A549 treated with Mapracorat at 1 μM for 4 hours (cell line): ENCODE measurements at places on chromosomes 3 and 15. TPM values are rescaled to one million over a fixed set of nuclear protein-coding genes. Genes with fewer than 3 reads are reported as not detected.

Gene GTPBP8
- total RNA-seq: 14.0 to 16.4 TPM (median 15.5 TPM) in 5 replicates

Gene POPDC2
- 0.16 to 0.87 TPM (median 0.49 TPM) in 5 replicates for total RNA-seq

Gene UBA5
- 19.6 to 24.6 TPM (median 22.8 TPM) in 5 replicates for total RNA-seq

Gene LRRIQ4
- not detected in 5 replicates for total RNA-seq

Gene FBXW12
- not detected in 5 replicates for total RNA-seq

Gene SLC28A1
- 0.06 TPM in 2 of 5 replicates, not detected in the others for total RNA-seq

Gene CHRNA7
- total RNA-seq: 4.1 to 5.0 TPM (median 4.3 TPM) in 5 replicates

Gene SLC33A1
- total RNA-seq: 13.7 to 17.7 TPM (median 15.2 TPM) in 5 replicates

Gene HESX1
- total RNA-seq: 0.31 to 0.72 TPM (median 0.34 TPM) in 3 of 5 replicates, not detected in the others
